Neural crest cell (in vitro differentiated cells): ENCODE measurements at places on chromosomes 5 and 9. TPM values are rescaled to one million over a fixed set of nuclear protein-coding genes. Genes with fewer than 3 reads are reported as not detected.

GMCL2 gene
- not detected in 2 replicates for total RNA-seq

GRM6 gene
- not detected in 2 replicates for total RNA-seq

RASGEF1C gene
- 1.7 and 2.0 TPM in 2 replicates for total RNA-seq

LHX6 gene
- total RNA-seq: 0.07 TPM in 1 of 2 replicates, not detected in the other

TARS1 gene
- 211 and 214 TPM in 2 replicates for total RNA-seq

IFNA14 gene
- total RNA-seq: not detected in 2 replicates

CDH6 gene
- total RNA-seq: 233 and 247 TPM in 2 replicates

RETREG1 gene
- 4.6 and 6.2 TPM in 2 replicates for total RNA-seq

ERGIC1 gene
- total RNA-seq: 106 and 108 TPM in 2 replicates

CCL28 gene
- not detected in 2 replicates for total RNA-seq

C9orf50 gene
- total RNA-seq: 0.26 and 0.27 TPM in 2 replicates

GRCh38 chr5:168327019-168327421, 35.6 kb downstream of the WWC1 start:
- no peak for DNase-seq

GRCh38 chr5:137666461-137666850, 69.4 kb downstream of the KLHL3 start:
- no peak for DNase-seq

DNA sequence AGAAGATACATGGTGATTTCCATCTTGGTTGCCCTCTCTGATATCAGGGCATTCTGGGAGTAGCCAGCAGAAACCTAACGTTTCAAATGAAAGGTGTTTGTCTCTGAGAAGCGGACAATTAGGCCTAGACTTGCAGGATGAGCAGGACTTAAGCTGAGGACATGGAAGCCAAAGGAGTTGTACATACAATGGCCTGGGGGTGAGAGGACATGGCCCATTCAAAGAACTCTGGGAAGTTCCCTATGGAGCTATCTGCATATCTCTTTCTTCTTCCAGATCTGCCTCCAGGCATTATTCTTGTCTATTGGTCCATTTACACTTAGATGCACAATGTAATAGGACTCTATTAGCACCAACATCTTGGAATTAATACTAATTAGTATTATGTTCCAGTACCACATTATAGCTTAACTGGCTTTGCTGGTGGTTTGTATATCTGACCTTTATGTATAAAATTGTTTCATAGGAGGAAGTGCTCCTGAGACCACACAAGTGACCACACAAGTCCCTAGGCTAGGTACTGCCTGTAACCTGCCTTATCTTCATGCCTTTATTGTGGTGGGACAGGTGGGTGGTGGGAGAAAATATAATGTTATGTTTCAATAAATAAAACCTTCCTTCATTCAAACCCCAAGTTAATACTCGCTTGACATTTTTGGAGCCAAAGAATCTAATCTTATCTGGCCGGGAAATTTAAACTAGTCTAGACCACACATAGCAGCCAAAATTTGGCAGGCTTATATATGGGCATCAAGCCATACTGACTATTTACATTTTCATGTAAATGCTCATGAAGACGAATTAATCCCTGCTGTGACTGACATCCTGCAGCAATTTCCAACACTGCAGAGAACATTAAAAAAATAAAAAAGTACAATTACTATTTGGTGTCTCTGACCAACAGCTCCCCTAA, 52.1 kb upstream of the EQTN start:
- no peak for DNase-seq

DNA sequence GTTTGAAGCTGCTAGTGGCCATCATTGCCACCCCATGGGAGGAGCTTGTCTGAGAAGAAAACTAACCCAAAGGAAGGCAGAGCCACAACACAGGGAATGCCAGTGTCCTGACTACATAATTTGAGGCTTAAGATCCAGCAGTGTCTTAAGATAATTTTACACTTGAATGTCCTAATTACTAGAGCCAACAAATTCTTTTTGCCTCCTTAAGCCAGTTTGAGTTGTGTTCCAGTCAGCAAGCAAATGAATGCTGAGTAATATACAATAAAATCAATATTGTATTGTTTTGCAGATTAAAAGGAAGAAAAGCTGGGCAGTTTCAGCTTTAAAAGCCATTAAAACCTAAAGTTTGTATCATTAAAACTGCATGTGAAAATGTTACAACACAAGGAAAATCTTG, 13.9 kb downstream of the HTR4 start:
- DNase-seq: no peak

DNA sequence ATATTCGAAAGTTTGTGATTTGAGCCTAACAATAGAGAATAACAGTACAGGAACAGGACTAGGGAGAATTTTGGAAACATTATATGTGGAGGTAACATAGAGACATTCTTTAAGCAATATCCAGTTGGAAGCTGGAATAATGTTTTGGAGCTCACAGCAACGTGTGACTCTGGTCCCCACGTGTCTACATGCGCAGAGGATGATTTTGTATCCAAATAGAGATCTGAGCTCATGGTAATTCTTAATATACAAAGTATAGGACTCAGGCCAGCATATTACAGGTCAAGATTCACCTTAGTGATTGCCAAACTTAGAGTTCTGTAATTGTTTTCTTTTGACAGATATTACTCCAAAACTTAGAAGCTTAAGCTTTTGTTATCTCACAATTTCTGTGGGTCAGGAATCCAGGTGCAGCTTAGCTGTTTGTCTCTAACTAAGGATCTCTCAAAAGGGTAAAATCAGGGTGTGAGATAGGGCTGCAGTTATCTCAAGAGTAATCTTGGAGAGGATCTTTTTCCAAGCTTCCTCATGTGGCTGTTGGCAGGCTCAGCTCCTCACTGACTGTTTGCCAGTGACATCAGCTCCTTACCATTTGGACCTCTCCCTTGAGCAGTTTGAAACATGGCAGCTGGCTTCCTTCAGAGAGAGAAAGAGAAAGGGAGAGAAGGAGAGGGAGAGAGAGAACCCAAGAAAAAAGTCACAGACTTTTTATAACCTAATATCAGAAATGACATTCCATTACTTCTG, 272.0 kb upstream of the ZNF462 start:
- no peak for DNase-seq

DNA sequence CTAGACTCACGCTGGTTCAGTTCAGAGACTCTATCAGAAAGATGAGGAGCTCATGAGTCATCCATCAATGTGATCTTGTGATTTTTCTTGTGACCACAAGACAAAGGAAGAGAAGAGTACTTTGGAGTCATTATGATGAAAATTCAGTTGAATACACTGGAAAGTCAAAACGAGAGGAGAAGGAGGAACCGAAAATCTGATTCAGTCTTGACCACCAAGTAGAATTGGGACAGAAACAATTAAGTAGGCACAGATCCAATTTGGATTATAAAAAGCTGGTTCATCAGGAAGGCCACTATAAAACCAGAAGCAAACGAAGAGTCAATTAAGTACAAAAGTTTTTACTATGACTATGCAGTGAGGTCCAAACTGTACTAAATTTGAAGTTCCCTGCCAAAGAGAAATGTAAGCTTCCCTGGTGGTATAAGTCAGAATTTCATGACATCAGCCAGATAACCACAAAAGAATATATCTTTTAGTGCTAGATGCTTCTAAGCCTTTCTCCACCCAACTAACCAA, 90.9 kb downstream of the THBS4 start:
- no peak for DNase-seq

DNA sequence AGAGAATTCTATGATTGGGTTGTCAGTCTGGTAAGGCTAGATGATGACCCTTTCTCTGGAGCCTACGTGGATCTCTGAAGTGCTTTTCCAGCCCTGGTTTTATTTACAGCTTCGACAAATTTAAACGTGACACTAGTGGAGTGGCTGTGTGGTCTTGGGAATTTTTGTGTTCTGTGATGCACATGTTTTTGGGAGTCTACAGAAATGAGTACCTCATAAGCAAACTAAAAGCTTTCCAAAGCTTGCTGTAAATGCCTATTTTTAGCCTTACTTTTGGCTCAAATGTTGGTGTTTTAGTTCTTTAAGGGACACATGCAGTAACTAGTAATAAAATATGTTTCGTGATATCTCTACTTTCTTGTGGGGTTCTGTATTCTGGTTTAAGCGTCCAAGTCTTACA, 3.3 kb downstream of the LARP1 start:
- DNase-seq: no peak

DNA sequence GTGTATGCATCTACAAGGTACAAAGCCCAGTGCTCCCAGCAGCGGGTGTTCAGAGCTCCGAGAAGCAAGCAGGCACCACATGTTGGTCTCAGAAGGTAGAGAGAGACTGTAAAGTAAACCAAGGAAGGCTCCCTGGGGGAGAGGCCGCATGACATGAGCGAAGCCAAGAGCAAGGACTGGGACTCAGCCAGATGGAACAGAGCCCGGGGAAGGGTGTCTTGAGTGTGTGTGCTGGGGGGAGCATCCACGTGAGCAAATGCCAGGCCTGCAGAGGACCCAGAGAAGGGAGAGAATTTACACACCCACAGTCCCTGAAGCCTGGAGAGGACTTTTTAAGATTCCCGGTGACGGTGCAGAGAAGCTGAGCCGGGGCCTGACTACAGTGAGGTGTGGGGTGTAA, 15.2 kb upstream of the KCNIP1 start:
- no peak for DNase-seq

- DNase-seq: no peak
Observed at GRCh38 chr5:38670878-38671277, 114.4 kb upstream of the LIFR start.

DNA sequence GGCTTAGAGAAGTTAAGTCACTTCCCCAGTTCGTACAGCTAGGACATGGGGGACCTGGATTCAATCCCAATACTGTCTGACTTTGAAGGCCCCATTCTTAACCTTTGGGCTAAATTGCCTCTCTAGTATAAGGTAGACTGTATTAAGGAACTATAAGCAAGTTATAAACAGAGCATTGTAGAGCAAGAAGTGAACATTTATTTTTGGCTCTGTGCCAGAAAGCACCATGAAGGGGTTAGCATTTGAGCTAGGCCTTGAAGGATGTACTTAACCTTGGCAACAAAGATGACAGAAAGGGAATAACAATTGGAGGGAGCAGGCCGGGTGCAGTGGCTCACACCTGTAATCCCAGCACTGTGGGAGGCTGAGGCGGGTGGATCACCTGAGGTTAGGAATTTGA, 32.8 kb downstream of the GALNT10 start:
- no peak for DNase-seq

GRCh38 chr5:16497546-16497945, 31.9 kb upstream of the ZNF622 start:
- no peak for DNase-seq

DNA sequence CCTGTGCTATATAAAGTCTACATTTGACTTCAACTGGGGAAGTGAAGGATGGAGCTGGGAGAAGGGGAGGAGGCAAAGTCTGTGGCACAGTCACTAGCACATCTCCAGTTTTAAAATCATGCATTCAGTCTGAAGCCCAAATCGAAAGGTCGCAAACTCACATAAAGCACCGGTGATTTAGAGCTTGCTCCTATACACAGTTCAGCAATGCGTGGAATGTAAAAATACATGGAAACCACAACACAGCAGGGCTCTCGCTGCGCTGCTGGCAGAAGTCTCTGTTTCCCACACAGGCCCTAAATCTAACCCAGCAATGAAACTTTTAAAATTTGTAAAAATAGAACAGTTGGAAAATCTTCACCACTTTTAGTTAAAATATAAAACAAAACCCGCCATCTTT, 68.2 kb downstream of the EBF1 start:
- no peak for DNase-seq

GRCh38 chr5:132812781-132813598, at the start of gene SOWAHA:
Gene SOWAHA, plus strand, starts transcription at chr5:132813302. Its CDS starts 320 bp downstream, at chr5:132813622.
- no peak for DNase-seq

- DNase-seq: no peak
Observed at GRCh38 chr9:100064872-100065581, 33.8 kb downstream of the ERP44 start.

- DNase-seq: no peak
Observed at GRCh38 chr9:124281931-124282371, 24.2 kb downstream of the NEK6 start.

DNA sequence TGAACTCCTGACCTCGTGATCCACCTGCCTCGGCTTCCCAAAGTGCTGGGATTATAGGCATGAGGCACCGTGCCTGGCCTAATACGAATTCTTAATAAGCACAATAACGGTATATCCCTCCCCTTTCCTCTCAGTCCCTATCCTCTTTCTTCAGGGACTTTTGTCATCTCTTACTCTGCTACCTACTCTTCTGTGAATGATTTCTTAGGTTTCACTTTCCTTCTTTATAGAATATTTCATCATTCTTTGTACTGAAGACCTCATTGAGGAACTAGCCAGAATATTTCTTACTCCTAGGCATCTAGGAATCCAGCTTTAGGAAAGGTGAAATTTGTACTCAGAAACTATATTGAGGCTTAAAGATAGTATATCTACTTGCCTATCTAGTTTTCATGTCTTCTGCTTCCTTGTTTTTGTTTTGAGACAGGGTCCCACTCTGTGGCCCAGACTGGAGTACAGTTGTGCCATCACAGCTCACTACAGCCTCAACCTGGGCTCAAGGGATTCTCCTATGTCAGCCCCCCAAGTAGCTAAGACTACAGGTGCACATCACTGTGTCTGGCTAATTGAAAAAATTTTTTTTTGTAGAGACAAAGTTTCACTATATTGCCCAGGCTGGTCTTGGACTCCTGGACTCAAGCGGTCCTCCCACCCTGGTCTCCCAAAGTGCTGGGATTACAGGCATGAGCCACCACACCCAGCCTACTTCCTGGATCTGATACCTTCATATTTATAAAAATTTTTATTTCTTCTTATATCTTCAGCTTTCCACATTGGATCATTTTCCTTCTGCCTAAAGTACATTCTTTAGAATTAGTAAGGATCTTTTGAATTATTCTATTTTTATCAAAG, 69.7 kb downstream of the GPBP1 start:
- no peak for DNase-seq

DNA sequence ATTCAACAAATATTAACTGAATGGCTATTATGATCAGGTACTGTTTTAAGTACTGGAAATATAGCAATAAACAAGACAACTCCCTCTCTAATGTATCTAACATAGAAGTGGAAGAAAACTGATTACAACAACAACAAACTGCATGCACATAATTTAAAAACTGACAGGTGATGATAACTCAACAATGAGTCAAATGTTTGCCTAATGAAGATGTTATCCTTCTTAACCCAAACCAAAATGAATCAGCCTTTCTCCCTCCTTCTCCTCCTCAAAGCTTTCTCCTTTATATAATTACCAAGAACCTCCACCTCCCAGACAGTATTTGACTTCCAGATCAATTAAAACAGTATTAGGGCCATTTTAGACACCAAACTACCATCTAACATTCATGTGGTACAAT, 49.3 kb downstream of the RICTOR start:
- no peak for DNase-seq

- no peak for DNase-seq
Observed at GRCh38 chr5:147821766-147822165, 9.7 kb downstream of the SPINK1 start.

- DNase-seq: peak; percentile 14
Observed at GRCh38 chr5:15598294-15598902, 98.4 kb downstream of the FBXL7 start.

- no peak for DNase-seq
Observed at GRCh38 chr5:17678751-17679324, 44.6 kb downstream of the TAF11L14 start.

- DNase-seq: no peak
Observed at GRCh38 chr9:124261736-124262648, 4.2 kb downstream of the NEK6 start.

- no peak for DNase-seq
Observed at GRCh38 chr5:133410335-133410828, 202.0 kb downstream of the FSTL4 start.

GRCh38 chr5:38078161-38078560, 180.2 kb upstream of the EGFLAM start:
- no peak for DNase-seq
